ENCODE measurements at places on chromosomes 3 and 15. TPM values are rescaled to one million over a fixed set of nuclear protein-coding genes. Genes with fewer than 3 reads are reported as not detected.

DNA sequence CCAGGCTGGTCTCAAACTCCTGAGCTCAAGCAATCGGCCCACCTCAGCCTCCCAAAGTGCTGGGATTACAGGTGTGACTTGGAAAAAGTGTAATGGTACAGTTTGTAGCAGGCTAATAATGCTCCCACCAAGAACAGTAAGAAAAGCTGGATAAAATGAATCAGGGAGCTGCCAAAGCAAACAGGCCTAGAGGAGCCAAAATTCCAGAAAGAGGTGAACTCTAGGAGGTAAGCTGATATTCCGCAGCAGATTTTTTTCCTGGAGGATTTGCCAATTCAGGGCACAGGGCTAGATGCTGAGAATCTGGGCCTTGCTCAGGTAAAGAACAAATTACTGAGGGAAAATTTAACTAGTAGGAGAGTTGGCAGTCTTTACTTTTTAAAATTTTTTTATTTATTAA, 11.0 kb upstream of the PCYT1A start:
- DNase-seq = no peak

- no peak for DNase-seq
Measured at GRCh38 chr15:48425051-48425450, 93.8 kb downstream of the DUT start.

- DNase-seq = peak; percentile 76
Measured at GRCh38 chr15:78316283-78317083, 17.1 kb upstream of the SKIC8 start.

GRCh38 chr15:62636823-62637573, 405.5 kb upstream of the TPM1 start:
- no peak for DNase-seq

GRCh38 chr15:57327985-57328471, 48.3 kb upstream of the CGNL1 start:
- DNase-seq = no peak

- DNase-seq = peak; percentile 16
Measured at GRCh38 chr3:72462595-72463011, 385.6 kb downstream of the SHQ1 start.

DNA sequence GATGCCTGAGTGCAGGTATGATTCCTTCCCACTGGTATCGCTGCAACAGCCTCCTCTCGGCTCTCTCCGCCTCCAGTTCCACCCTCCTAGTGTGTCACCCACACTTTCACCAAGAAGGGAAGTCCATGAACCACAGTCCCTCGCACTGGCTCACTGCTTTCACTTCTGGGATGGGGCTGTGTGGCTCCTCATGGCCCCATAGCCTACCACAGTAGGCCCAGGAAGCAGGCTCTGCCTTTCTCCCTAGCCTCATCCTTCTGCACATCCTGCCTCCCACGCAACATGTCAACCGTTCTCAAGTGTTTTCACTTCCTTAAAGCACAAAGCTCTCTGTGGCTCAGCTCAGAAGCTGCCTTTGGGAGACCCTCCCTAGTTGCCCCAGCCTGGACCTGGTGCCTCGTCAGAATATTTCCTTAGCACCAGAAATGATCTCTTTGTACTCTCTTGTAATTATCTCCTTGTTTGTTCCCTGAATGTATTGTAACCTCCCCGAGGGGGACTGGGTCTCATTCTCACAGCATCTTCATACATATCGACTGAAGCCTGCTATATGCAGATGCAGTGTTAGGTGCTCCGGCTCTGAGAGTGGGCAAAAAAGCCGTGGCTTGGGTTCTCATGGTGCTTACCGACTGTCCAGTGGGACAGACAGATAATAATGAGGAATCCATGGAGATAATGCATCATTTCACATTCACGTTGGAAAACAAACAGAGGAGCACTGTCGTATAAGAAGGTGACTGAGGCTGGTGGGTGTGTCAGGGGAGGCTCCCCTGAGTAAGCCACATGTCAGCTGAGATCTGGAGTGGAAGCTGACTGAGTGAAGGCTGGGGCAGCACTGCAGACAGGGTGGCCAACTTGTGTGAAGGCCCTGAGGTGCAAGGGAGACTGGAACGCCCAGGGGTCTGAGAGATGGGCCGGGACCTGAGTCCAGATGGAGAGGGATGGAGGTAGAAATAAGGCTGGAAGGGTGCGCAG, 107.1 kb downstream of the DGKG start:
- no peak for DNase-seq

GRCh38 chr3:66808891-66809594, 189.1 kb upstream of the KBTBD8 start:
- no peak for DNase-seq

DNA sequence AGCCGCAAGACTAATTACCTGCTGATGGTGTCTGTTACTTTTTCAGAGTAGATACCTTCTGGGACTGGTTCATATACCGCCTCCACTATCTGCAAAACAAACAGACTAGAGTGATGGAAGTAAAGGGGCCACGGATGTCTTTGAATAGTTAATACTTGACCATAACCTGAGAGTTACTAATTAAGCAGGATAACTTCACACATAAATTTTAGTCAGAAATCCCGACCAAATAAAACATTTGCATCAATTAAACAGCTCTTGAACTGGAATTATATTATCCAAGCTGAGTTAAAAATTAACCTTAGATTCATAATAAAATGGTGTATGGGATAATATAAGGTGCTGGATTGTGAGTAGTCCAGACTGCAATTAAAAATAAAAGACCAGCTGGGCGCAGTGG, 167.7 kb downstream of the NEK10 start:
- DNase-seq = no peak

Gene GRM7
- 2.7 TPM for total RNA-seq

- no peak for DNase-seq
Measured at GRCh38 chr3:166283840-166284239, 446.6 kb upstream of the BCHE start.
